Epithelial cell of alveolus of lung (primary cell): ENCODE measurements at places on chromosomes 7 and 10. TPM values are rescaled to one million over a fixed set of nuclear protein-coding genes. Genes with fewer than 3 reads are reported as not detected.

GRM3 gene
- not detected in 2 replicates for total RNA-seq

CNPY1 gene
- not detected in 2 replicates for total RNA-seq

ZPBP gene
- total RNA-seq = not detected in 2 replicates

TCAF2 gene
- 1.7 and 7.6 TPM in 2 replicates for total RNA-seq

LMOD2 gene
- total RNA-seq = not detected in 2 replicates

PLCE1 gene
- total RNA-seq = 0.24 and 1.6 TPM in 2 replicates

LRIT1 gene
- total RNA-seq = not detected in 2 replicates

CCL24 gene
- total RNA-seq = not detected in 2 replicates

ARHGEF35 gene
- total RNA-seq = 0.16 and 1.2 TPM in 2 replicates

VAX1 gene
- not detected in 2 replicates for total RNA-seq

DGKB gene
- 0.13 TPM in 1 of 2 replicates, not detected in the other for total RNA-seq

ZNF655 gene
- 29.2 and 89.8 TPM in 2 replicates for total RNA-seq
